ENCODE measurements at places on chromosomes 2 and 18. TPM values are rescaled to one million over a fixed set of nuclear protein-coding genes. Genes with fewer than 3 reads are reported as not detected.

Gene SERPINB3
- not detected for total RNA-seq

Gene FARP2
- 69.4 TPM for total RNA-seq

Gene ABI2
- 85.0 TPM for total RNA-seq

Gene TNFRSF11A
- total RNA-seq: 6.2 TPM

Gene MALL
- total RNA-seq: 11.5 TPM

Gene CCDC141
- total RNA-seq: 8.2 TPM

Gene CNDP1
- total RNA-seq: 0.23 TPM

Gene IHH
- 1.5 TPM for total RNA-seq

Gene CHST9
- total RNA-seq: 1.6 TPM

Gene GPR45
- total RNA-seq: not detected

Gene CPLX4
- not detected for total RNA-seq

Gene ANKRD30B
- not detected for total RNA-seq

Gene QPCT
- total RNA-seq: 12.2 TPM

Gene TMEM169
- 4.3 TPM for total RNA-seq

Gene UBE2F
- 43.8 TPM for total RNA-seq

Gene TRABD2A
- total RNA-seq: 1.1 TPM

Gene CIB4
- total RNA-seq: 0.29 TPM

Measured in metanephros (tissue), 2 donors.